A375 (cell line): ENCODE measurements at places on chromosomes 6 and 20. TPM values are rescaled to one million over a fixed set of nuclear protein-coding genes. Genes with fewer than 3 reads are reported as not detected.

COL12A1 gene
- total RNA-seq, result 24.8 and 27.5 TPM in 2 replicates

CEP250 gene
- 68.4 and 75.5 TPM in 2 replicates for total RNA-seq

CFAP206 gene
- total RNA-seq, result not detected in 2 replicates

ZNF311 gene
- not detected in 2 replicates for total RNA-seq

DLK2 gene
- total RNA-seq, result 4.9 and 7.1 TPM in 2 replicates

PXMP4 gene
- total RNA-seq, result 2.6 and 2.9 TPM in 2 replicates

CRISP3 gene
- total RNA-seq, result not detected in 2 replicates

OR2B6 gene
- total RNA-seq, result not detected in 2 replicates

SGK2 gene
- total RNA-seq, result 0.05 TPM in 1 of 2 replicates, not detected in the other

DEF6 gene
- 1.0 and 1.5 TPM in 2 replicates for total RNA-seq

CD93 gene
- total RNA-seq, result 0.85 and 0.91 TPM in 2 replicates

F13A1 gene
- not detected in 2 replicates for total RNA-seq

ADAM33 gene
- not detected in 2 replicates for total RNA-seq

OR2H2 gene
- total RNA-seq, result not detected in 2 replicates

MICB gene
- total RNA-seq, result 6.1 and 7.0 TPM in 2 replicates

BFSP1 gene
- 7.7 and 11.1 TPM in 2 replicates for total RNA-seq
